ENCODE measurements at places on chromosomes 7 and 10.
A peak's percentile ranks its signal among the peaks of the same experiment; 100 is the strongest.

DNA sequence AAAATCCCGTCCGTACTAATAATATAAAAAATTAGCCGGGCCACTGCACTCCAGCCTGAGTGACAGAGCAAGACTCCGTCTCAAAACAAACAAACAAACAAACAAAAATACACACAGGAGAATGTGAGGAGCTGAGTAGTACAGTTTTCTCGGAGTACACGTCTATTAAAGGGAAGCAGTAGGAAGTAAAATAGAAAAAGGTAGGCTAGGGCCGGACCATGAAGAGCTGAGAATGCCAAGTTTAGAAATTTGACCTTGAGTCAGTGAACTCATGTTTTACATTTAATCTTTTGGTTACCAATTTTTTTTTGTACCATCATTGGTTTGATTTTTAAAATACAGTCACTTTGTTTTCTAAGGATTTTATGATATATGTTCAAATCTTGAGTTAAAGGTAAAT lies 64.1 kb downstream of the KAT6B start:
- DNase-seq, result no peak

DNA sequence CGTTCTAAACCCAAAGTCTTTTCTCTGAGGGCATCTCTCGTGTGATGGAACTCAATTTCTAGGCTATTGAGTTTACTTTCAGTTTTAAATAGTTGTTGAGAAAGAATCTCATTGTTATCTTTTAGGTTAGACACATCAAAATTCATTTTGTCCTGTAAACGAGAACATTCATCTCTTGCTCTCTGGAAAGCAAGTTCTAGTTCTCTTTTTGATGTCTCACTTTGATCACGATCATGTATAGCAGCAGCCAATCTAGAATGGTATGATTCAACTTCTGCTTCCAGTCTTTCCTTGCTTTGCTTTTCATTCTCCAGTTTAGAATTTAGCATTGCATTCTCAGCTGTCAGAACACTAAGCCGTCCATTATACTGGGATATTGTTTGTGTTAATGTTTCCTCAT lies 65.1 kb downstream of the ANKRD26 start:
- DNase-seq, result no peak

DNA sequence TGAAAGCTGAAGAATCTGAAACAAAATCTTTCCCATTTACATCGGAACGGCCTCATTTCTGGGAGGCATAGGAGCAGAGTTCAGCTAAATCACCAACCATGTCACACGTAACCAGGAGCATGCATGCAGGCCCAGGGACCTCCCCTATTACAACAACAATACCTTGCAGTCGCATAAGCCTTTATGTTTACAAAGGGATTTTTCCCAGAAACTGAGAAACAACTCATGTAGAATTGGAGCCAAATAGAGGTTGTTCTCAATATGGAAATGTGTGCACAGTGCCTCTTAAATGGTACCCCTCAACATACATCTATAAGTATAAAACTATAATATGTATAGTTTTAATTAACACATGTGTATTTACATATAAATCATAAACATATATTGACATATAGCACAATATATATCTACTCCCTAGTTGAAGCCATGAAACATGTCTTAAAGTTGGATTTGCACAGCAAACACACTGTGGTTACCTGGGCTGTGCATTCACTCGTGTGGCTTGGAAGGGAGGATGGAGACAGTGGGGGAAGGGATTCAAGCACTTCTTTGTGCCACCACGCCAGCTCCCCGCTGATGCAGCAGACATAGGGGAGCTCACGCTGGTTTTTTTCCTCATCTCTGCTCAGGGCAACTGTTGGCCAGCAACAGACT lies 35.0 kb upstream of the DGKI start:
- DNase-seq, result no peak

GRCh38 chr7:95262875-95263274 lies 61.5 kb downstream of the PON1 start:
- no peak for DNase-seq

DNA sequence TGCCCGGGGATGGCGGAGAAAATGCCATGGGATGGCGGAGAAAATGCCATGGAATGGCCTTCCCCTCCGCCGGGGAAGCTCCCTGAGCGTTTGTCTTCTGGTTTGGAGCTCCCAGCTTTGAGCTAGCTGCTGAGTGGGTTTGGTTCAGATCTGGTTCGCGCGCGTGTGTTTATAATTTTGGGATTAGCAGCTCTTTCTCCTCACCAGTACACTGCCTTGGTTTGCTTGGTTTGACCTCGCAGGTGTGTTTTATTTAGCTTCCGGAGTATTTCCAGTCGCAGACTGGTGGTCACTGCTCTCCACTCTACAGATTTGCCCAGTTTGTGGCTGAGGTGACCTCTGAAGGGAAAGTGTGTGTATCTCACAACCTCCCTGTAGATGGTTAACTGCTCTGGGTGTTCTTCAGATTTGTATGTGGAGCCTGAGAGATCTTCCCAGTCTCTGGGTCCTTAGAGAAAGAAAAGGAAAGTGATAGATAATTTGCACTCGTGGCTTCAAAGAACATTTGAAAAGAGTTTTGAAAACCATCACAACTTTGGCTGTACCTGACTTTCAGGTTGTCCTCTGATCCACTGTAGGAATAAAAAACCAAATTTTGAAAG lies 597 bp downstream of the ZNF277 start:
- no peak for DNase-seq

DNA sequence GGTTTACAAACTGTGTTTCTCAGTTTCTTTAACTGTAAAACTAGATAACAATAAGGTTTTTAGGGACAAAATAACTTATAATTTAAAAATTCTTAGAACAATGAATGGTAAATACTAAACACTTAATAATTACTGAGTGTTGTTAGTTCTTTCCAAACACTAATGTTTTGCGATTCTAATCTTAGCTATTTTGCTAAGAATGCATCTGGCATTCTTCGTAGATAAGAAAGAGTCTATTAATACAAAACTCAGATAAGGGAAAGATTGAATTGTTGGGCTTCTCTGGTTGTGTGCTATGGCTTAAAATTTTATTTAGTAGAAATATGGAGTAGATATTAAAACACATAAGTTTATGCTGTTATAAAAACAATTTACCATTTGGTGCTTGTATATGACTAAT lies 45.4 kb downstream of the TMEM229A start:
- DNase-seq, result no peak

DNA sequence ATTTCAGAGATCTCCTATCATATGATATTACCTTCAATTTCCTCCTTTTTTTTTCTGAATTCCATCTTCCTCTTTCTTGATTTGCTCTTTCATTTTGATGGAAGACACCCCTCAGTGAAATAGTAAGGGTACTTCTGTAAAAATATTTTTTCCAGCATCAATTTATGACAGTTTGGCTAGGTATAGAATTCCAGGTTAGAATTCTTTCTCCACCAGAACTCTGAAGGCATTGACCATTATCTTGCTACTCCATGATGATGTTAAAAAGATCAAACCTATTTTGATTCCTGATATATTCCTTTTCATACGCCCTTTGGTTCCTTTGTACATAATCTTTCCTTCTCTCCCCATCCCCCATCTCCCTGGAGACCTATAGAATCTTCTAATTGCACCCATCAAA lies 48.4 kb downstream of the MTPAP start:
- no peak for DNase-seq

DNA sequence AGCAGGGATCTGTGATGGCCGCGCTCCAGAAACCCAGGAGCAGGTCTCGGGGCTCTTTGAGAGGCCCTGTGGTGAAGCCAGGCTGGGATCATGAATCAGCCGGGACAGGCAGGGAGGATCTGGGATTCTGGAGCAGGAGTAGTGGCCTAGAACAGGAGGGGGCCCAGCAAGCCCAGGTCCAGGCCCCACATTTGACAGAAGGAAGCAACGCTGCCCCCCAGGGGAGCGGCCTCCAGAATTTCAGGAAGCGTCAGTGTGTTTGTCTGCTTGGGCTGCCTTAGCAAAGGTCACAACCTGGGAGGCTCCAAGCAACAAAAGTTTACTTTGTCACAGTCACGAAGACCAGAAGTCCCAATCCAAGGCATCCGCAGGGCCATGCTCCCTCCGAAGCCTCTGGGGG lies 36.8 kb downstream of the CLRN3 start:
- DNase-seq, result no peak

- no peak for DNase-seq
These were observed 316.0 kb downstream of the CXCL12 start for GRCh38 chr10:44068716-44069482.

DNA sequence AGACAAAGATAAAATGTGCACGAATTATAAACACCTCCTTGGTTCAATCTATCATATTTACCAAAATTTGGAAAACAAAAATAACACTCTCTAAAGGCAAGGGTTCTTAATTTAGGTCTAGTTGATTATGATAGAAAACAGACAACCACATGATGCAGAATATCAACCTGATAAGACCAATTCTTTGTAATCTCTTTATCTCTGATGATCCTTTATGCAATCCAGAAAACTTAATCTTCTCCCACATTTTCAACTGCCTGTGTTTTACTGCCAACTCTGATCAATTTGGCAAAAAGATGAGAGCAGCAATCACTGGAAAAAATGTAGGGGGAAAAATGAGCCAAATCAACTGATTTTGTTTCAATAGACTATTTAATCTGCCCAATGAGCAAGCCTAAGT lies 148.5 kb downstream of the LRRN3 start:
- DNase-seq, result no peak

GRCh38 chr7:156865493-156865892 lies 27.5 kb downstream of the LMBR1 start:
- no peak for DNase-seq

DNA sequence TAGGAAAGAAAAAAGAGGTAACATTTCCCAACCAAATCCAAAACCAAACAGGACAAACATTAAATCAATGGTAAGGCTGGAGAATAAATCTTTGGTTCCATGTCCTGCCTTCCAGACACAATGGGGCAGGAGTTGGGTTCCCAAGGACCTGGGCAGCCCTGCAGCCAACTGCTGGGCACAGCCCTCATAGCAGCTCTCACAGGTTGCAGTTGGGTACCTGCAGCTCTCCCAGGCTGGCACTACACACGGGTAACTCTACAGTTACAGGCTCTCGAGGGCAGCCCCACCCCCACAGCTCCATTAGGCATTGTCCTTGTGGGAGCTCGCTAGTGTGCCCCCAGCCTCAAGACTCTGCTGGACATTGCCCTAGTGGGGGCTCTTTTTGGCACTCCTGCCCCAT lies 7.5 kb downstream of the GRB10 start:
- DNase-seq, result no peak

GRCh38 chr10:112282086-112282485 lies 1.1 kb upstream of the TECTB start:
- DNase-seq, result no peak

DNA sequence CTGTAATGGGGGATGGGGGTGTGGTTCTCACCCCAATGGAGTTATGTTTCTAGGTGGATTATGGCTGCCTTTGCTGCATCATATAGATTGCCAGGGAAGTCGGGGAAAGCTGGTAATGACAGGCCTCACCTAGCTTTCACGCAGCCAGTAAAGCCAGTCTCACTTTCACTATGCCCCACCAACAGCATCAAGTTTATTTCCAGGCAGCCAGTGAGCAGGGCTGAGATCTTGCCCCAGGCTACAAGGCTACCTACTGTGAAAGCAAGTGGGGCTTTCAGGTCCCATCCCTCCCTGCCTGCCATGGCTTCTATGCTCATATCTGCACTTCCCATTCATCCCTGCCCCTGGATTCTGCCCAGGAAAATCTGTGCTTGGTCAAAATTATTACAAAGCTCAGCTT lies 61.7 kb upstream of the NXPH1 start:
- DNase-seq, result no peak

DNA sequence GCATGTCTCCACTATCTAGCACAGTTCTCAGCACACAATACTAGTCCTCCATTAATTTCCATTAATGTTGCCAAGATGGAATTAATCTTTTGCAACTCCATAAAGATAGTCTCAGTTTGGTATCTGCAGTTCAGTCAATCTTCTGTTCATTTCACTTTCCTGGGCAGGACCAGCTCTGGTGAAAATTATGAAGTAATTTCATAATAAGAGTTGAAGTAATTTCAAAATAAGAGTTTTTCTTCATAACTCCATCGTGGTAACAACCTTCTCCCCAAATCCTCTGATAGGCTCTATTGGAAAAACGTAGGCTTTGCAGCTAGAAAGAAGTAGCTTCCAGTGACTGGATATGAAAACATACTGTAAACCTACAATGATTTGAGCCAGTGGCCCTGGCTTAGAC lies 618.2 kb downstream of the TYW1 start:
- DNase-seq, result no peak

DNA sequence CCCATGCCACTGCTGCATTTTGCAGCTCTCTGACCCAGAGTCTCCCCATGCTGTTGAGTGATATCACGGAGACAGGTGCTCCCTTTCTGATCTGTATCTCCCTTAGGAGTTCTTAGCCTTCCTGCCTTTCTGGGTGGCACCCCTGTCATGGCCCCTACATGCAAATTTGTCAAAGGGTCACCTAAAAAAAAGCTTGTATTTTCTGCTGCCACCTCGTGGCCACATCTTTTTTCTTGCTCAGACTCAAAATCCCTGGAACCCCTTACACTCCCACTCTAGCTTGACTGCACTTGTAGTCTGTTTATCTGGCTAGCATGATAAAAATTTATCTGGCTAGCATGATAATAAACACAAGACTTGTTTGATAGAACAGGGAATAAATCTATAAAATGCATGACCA lies 809.1 kb downstream of the SORCS1 start:
- DNase-seq, result no peak

DNA sequence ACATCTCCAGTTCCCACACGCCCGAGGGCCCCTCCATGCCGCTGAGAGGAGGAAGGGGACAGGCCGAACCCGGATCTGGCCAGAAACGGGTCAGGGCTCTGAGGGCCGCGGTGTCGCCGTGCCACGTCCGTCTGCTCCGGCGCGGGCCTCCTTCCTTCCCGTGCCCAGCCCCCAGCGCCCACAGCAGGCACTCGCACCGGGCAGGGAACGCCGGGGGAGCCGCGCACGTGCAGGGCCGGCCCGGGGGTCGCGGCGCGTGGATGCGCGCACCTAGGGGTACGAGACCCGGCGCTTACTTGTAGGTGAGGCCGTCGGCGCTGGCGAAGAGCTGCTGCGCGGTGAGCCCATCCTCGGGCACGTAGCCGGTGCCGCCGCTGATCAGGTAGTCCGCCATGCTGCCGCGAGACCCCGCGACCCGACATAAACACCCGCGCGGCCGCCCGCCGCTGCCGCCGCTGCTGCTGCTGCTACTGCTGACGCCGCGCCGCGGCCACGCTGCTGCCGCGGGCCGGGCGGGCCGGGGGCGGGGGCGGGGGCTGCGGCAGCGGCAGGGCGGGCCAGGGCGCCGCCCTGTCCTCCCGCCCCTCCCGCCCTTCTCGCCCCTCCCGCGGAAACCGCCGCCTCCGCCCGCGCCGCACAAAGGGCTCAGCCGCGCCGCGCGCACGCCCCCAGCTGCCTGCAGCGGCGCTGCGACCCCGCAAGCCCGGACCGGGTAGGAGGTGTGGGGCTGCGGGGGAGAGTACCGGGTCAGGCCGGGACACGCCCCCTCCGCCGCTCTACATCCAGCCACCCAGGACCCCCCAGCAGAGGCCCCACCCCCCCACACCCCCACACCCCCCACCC lies 4.1 kb downstream of the IMPDH1 start:
- peak; percentile 27 for DNase-seq

GRCh38 chr10:124450012-124450782 lies at the start of gene NKX1-2:
Gene NKX1-2, minus strand, starts transcription at chr10:124450035. Its CDS starts 92 bp downstream, at chr10:124449943.
- no peak for DNase-seq

DNA sequence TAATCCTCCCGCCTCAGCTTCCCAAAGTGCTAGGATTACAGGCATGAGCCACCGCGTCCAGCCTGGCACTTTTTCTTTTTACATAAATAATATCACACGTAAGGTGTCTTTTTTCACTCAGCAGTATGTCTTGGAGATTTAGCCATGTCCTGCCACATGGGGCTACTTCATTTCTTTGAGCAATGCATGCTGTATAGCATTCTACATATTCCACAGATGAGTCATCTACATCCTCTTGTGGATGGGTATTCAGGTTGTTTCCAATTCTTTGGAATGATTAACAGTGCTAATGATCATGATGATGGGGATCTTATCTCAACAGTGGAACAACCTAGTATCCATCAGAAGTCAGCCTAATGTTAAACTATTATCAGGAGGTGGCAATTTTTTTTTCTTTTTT lies 50.8 kb downstream of the ZNF503 start:
- no peak for DNase-seq
